Hematopoietic multipotent progenitor cell treated with erythropoietin and hydrocortisone succinate and interleukin-3 and kit ligand, for 4 days (in vitro differentiated cells): ENCODE measurements at places on chromosomes 5 and 9.

GRCh38 chr5:35634326-35634725 lies 16.7 kb downstream of the SPEF2 start:
- no peak for DNase-seq

GRCh38 chr5:146815411-146815810 lies 63.1 kb downstream of the PPP2R2B start:
- peak; percentile 29 for DNase-seq

- DNase-seq = no peak
These were observed 72.8 kb downstream of the MAPKAP1 start for GRCh38 chr9:125634040-125634717.

GRCh38 chr9:132879457-132880323 lies 992 bp downstream of the SPACA9 start:
- DNase-seq = peak; percentile 57

DNA sequence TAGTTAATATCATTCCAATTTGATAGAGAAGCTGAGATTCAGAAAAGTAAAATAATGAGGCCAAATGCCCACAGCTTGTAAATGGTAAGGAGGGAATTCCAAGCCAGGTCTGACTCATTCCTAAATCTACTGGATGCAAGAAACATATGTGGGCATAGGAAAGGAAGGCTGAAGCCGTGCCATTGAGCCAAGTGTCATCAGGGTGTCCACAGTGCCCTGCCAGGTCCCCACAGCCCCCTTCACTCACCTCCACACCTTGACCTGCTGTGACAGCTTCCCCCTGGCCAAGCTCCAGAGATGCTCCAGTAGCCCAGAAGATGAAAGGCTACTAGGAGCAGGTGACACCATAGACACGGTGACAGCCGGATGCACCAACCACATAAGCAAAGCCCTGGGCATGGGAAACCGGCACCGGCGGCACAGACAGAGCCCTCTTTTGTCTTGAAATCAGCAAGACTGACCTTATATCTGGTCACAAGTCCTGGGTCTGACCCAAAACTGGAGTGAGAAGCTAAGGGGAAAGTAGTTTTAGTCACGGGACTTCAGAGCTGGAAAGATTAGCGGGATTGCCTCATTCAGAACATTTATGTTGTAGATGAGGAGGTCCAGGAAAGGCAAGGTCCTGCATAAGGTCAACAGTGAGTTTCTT lies 20.1 kb upstream of the FAT2 start:
- DNase-seq = no peak

DNA sequence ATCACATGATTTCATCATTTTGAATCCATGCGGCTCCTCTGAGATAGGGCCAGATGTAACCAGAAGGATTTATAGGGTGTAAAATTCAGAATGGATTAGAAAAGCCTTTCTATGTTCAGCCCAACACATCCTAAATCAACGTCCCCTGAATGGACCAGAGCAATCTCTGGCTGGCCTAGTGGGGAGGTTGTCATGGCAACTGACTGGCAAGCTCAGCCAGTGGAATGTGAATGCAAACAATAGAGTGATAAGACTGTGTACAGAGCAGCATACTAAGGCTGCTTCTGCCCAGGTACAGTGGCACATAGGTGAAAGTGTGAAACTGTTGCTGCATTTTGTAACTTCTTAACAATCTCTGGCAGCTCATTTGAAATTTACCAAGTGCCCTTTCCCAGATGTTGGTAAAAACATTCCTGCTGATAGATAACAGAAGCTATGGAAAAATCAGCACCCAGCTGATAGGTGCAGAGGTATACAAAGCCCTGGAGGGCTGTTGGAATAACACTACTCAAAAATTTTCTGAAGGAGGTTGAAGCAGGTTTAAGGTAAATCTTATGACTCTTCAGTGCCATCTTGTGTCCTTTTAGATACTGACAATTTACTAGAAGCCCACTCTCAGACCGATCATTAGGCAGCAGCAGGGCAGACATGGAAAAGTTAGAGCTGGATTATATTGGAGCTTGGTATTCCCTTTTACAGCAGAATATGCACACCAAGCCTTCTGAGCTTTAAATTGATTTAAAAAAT lies 267.2 kb downstream of the RAB3C start:
- peak; percentile 75 for DNase-seq

GRCh38 chr9:5440426-5440825 lies 2.7 kb upstream of the PLGRKT start:
- DNase-seq = no peak

GRCh38 chr9:115211413-115212124 lies 93.6 kb upstream of the TNC start:
- DNase-seq = no peak

DNA sequence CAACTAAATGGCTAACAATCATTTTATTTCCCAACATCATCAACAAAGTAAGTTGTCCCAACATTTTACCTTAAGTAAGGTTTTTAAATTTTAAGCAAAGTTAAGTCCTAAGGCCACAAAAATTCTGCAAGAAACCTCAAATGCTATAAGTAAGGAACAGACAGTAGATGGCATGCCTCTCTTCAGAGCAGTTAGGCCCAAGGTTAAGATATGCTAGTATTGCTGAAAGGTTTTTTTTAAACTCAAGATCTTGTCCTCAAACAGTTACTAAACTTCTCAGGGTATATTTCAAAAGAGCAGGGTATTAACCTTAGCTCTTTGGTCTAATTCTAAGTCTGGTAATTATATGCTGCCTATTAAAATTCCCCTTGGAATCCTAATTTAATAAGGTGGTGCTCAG lies 35.1 kb downstream of the PJA2 start:
- peak; percentile 27 for DNase-seq

GRCh38 chr5:160274483-160274931 lies 37.9 kb downstream of the CCNJL start:
- DNase-seq = no peak
